Fibroblast of lung (primary cell): ENCODE measurements at places on chromosomes 7 and 10. TPM values are rescaled to one million over a fixed set of nuclear protein-coding genes. Genes with fewer than 3 reads are reported as not detected.

SRGN gene
- total RNA-seq, result 147 and 363 TPM in 2 replicates

PLEKHS1 gene
- not detected in 2 replicates for total RNA-seq

HOXA6 gene
- 3.6 and 4.4 TPM in 2 replicates for total RNA-seq

GRCh38 chr7:37342688-37343471, 105.8 kb downstream of the ELMO1 start:
- H3K4me1 ChIP-seq, result no peaks in the 10 kb centered on the region
- H3K4me3 ChIP-seq, result no peak overlapping the region
- H3K27me3 ChIP-seq, result no peaks in the 10 kb centered on the region
- no peak overlapping the region for H3K27ac ChIP-seq
- no peak for DNase-seq

DNA sequence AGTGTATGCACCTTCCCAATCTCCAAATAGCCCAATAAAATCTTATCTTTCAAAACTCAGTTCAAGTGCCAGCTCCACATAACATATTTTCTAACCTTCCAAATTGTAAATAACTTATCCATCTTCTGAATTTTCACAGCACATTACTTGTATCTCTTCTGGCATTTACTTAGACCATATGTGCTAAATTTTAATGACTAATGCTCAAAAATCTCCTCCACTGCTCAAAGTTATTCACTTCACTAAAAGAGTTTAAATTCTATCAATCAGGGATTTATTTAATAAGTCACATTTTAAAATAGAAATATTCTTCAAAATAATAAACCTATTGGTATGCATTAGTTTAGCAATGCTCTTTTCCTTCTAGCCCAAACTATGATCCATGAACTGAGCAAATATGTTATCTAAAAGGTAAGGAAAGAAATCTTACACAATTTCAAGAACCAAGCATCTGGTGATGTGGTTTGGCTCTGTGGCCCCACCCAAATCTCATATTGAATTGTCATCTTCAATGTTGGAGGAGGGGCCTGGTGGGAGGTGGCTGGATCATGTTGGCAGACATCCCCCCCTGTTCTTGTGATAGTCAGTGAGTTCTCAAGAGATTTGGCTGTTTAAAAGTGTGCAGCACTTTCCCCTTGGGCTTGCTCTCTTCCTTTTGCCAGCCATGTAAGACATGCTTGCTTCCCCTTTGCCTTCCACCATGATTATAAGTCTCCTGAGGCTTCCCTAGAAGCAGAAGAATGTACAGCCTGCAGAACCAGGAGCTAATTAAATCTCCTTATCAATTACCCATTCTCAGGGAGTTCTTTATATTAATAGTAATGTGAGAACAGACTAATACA, 28.1 kb upstream of the GPR22 start:
- H3K27ac ChIP-seq, result no peak overlapping the region
- H3K27me3 ChIP-seq, result no peaks in the 10 kb centered on the region
- no peak overlapping the region for H3K4me3 ChIP-seq
- DNase-seq, result peak; percentile 38
- H3K36me3 ChIP-seq, result no peaks in the 10 kb centered on the region

- H3K27me3 ChIP-seq, result no peaks in the 10 kb centered on the region
- no peaks in the 10 kb centered on the region for H3K36me3 ChIP-seq
- no peak overlapping the region for H3K4me3 ChIP-seq
- DNase-seq, result no peak
- H3K4me1 ChIP-seq, result no peaks in the 10 kb centered on the region
- no peak overlapping the region for H3K27ac ChIP-seq
These were observed 17.0 kb upstream of the TIAL1 start for GRCh38 chr10:119613741-119614140.

DNA sequence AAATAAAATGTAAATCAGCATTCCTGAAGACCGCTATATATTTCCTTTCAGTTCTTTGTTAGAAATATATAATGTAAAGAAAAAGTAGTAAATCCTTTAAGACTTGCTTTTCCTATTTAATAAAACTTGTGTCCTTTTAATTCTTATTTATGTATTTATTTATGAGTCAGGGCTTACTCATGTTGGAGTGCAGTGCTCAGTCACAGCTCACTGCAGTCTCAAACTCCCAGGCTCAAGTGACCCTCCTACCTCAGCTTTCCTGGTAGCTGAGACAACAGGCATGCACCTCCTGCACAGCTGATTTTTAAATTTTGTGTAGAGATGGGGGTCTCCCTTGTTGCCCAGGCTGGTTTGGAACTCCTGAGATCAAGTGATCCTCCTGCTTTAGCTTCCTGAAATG, 724.5 kb downstream of the ANKRD7 start:
- no peak overlapping the region for H3K27ac ChIP-seq
- H3K36me3 ChIP-seq, result no peaks in the 10 kb centered on the region
- no peaks in the 10 kb centered on the region for H3K27me3 ChIP-seq
- DNase-seq, result peak; percentile 44

DNA sequence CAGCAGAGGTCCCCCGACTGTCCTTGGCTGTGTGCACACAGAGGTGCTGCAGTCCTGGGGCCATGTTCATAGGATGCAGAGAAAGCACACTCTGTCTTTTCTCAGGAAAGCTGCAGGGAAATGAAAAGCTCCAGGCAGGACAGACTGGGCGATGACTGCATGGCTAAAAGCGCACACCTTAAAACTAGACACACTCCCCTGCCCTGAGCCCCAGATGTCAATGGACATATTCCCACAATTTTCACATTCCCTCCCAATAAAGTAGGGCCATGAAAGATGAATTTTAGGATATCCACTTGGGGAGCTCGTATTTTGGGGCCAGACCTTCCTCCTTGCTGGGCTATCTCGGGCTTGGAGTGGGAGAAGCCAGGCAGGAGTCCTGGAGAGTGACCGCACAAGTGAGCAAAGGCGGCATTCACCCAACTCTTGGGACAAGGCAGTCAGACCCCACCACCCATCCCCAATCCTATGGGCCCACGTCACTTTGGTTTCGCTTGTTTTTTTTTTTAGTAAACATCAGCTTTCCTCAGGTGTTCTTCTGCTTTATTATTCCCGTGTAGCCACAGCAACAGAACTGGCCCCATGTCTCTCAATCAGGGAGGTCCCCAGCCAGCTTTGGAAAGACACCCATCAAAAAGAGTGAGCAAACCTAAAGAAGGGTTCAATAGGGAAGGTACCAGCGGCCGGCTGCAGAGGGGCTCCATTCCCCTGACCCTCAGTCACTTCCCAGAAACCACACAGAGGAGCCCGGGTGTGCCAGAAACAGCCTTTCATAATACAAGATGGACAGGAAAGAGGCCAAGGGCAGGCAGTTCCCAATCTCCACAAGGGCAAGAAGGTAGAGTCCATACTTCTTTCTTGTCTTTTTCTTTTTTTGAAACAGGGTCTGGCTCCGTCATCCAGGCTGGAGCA, 12.7 kb downstream of the GPRIN2 start:
- no peaks in the 10 kb centered on the region for H3K4me1 ChIP-seq
- no peak overlapping the region for H3K4me3 ChIP-seq
- H3K27ac ChIP-seq, result no peak overlapping the region
- DNase-seq, result no peak

GRCh38 chr10:102795453-102796406, 41.5 kb downstream of the CYP17A1 start:
- peaks cover 4% of the 10 kb centered on the region for H3K36me3 ChIP-seq
- DNase-seq, result no peak
- no peaks in the 10 kb centered on the region for H3K27me3 ChIP-seq
- no peak overlapping the region for H3K4me3 ChIP-seq
